ENCODE measurements at places on chromosomes 1 and 21.

DNA sequence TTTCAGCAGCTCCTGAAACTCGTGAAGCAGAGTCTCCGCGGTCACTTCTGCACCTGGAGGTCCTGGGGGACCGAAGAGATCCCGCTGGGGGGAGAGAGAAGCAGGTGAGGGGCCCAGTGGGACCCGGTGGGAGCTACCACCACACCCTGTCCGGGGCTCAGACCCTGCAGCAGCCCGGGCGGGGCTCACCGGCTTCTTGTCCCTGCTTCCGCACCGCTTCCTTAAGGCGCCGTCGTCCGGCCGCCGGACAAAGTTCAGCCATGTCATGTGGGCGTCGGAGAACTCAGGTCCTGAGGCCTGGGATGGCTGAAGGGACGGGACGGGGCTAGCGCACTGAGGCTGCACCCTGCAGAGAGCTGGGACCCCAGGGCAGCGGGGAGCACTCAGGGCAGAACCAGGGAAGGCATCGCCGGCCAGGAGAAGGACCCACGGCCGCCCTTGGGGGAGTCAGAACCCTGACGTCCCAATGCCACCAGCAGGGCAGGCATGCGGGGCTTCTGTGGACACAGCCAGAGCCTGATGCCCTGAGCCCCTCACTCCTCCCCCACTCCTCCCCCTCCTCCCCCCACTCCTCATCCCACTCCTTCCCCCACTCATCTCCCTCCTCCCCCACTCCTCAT is 2.2 kb downstream of the C1QTNF12 start:
- DNase-seq: no peak

GRCh38 chr1:92016720-92017316 is 13.0 kb upstream of the EPHX4 start:
- DNase-seq: no peak

DNA sequence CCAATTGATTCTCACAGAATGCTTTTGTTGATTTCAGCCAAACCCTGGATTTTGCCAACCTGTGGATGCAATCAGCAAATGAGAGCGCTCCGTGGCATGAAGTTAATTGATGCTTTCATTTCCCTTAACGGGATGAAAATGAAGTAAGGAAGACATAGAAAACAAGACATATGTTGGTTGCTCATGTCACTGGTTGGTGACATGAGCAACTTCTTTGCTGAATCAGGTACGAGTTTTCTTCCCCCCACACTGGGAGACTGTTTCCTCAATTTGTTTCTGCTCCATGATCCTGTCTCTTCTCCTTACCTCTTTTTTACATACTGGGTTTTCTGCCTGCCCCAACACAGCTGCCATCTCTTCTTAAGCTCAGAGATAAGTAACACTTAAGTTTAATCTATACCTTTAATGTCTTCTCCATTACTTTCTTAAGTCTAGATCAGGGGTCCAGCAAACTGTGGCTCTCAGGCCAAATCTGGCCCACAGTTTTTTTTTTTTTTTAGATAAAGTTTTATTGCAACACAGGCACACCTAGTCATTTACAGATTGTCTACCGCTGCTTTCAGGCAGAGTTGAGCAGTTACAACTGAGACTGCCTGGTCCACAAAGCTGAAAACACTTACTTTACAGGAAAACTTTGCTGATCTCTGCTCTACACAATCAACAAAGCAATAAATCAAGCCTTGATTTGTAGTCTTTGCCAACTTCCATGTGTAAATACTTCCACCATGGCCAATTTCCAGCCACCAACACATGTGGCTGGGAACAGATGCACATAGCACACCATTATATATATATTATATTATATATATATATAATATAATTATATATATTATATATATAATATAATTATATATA is 13.3 kb downstream of the GPR157 start:
- no peak for DNase-seq

- DNase-seq: no peak
These were observed 24.3 kb upstream of the PPP1R15B start for GRCh38 chr1:204435872-204436271.

DNA sequence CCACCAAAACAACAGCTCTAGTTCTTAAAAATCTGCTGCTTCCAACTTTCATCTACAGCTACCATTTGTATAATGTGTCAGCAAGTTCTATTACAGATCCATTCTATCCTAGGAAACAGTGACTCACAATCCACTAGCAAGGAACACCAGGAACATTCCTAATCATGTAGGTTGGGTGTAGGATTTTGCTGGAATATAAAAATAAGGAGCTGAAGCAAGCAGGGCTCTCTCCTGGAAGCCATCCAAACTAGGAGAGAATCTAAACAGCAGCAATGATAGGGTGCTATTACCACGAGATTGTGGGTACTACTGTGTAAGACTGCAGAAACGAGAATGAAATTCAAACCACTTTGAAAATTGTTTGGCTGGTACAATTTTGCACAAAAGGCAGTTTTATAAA is 135.0 kb downstream of the PTPN14 start:
- no peak for DNase-seq

- no peak for DNase-seq
These were observed 49.7 kb downstream of the TCP10L start for GRCh38 chr21:32535612-32536011.

GRCh38 chr1:55974714-55975441 is 604.5 kb downstream of the PLPP3 start:
- DNase-seq: no peak

GRCh38 chr1:147627435-147628110 is 42.8 kb downstream of the ACP6 start:
- DNase-seq: peak; percentile 37

DNA sequence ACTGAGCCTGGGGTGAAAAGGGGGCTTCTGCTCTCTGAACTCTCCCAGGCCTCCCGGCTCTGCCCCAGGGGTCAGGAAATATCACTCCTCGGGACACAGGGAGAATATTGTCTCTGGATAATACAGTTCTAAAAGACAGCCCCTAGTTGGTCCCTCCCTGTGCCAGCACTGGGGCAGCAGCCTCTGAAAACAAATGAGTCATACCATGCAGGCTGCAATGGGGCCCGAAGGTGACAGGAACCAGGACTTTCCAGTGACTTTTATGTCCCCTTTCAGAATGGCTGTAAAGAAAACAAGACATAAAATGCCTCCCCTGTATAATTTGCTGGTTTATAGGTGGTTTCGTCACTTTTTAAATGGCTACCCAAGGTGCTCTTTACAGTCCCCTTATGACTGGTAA is 360.0 kb downstream of the NPHP4 start:
- no peak for DNase-seq

DNA sequence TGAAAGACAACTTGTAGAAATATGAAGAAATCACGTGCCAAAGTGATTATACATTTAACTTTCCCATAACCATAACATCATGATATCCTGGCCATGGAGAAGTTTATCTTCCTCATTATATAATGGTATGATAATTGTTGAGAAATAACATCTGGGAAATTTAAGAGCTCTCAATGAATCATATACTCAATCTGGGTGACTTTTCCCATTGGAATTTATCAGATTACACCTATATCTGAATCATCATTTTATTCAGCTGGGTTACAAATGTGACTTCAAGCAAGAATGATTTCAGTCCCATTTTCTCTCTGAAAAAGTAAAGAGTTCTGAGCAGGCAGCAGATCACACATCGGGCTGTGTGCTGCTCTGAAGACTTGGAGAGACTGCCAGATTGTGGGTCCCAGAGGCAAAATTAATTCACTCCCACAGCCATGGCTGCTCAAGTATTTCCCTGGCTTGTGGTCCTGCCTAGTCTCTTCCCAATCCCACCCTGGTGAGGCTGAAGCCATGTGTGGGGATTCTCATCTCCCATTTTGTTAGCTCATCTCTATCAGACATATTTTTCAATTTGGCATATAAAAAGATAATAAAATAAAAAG is 278.0 kb downstream of the MRPL39 start:
- no peak for DNase-seq

GRCh38 chr1:228515200-228515834 is 28.1 kb downstream of the RNF187 start:
- DNase-seq: no peak

DNA sequence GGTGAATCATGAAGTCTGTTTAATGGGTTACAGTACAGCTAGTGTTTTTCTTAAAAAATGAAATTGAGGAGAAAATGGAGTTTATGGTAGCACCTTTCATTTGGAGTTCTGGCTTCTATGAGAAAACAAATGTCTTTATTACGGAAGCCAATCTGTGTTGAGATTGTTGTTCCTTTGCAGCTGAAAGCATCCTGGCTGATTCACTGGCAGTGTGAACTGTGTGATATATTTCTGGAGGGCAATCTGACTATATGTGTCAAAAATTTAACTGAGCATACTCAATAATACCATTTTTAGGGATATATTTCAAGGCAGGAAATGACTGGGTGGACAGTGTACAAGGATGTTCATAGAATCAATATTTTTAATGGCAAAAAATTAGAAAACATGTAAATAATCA is 46.6 kb upstream of the LYST start:
- no peak for DNase-seq

GRCh38 chr1:24248859-24249258 is 61.8 kb upstream of the IFNLR1 start:
- DNase-seq: no peak

DNA sequence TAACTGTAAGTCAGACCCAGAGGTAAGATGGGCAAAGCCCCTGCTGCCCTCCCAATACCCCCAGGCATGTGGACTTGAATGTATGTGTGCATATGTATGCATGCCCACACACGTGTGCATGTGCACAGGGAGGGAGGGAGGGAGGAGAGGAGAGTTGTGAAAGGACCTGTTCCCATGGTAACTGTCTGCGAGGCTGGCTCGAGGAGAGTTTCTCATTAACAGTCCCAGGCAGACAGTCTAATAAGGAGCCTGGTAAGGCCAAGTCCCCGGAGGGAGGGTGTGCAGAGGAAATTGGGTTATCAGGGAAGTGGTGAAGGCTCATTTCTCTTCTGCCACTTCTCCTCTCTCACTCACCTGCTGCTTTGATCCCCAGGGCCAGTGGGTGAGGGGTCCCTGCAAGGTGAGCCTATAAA is 74.9 kb downstream of the NFASC start:
- DNase-seq: no peak

- no peak for DNase-seq
These were observed 485 bp downstream of the SIPA1L2 start for GRCh38 chr1:232629250-232630046.

DNA sequence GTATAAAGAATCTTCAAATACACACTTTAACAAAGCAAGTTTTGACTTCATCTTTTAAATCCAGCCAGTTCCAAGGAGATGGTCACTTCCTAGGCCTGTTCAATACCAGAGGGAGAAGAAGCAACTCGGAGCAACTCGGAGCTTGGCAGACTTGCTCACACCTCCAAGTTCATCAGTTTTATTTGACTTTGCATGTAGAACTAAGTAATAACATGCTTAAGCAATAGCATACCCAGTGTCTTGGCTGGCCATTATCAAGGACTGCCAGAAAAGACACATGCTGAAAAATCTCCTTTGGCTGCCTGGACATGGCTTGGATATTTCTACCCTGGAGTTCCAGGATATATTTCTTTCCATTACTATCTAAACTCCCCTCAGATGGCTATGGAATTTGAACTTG is 52.6 kb downstream of the GNG12 start:
- DNase-seq: no peak

DNA sequence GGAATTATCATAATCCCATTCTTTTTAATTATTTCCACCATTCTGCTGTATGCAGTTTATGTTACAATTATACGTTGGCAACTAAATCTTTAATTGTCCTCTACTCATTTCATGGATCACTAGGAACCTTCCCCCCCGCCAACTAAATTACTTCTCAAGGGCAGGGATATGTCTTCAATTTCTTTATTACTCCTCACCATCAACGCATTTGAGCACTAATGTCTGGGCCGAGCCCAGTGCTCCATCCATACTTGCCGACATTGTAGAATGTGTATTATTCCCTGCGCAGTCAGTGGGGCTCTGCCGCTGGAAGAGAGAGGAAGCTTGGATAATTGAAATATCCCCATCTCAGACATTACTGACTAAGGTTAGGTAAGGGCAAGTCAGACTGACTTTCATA is 236.4 kb upstream of the AJAP1 start:
- DNase-seq: no peak

GRCh38 chr1:58765441-58765840 is 18.4 kb downstream of the JUN start:
- no peak for DNase-seq

DNA sequence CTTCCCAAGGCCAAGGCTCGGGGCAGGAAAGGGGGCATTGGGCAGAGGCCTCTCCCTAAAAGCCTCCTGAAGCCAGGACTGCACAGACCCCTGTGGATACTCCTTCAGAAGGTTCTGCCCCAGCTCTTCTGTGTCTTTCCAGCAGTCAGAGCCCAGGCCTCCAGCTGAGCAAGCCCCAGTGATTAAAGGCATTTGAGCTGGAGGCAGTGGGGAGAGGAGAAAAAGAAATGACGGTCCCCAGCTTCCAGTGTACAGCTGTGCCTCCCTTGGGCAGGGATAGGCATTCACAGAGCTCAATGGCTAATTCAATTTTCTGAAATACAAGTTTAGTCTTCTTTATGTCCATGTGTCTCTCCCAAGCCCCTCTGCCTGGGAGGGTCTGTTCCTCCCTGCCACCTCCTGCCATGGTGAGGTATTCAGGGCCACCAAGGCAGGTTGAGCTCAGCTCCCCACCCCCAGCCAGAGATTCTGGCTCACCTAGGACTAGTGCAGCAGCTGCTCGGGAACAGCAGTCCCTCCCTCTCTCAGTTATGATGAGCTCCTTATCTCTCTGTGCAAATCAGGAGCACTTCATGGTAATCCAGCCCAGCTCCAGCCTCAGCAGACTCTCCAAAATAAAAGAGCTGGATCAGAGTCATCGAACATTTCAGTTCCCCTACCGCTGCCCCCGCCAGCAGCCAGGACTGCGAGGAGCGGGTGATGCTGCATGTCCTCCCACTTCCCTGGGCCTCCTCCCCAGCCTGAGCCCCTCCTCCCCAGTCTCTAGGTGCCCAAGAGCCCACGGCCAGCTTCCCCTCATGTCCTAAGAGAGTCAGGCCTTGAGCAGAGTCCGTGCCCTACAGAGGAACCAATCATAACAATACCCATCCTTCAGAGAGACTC is 208.4 kb upstream of the ZC3H12A start:
- DNase-seq: peak; percentile 22

GRCh38 chr21:34790834-34791233 is 122.0 kb downstream of the CLIC6 start:
- DNase-seq: no peak

- DNase-seq: no peak
These were observed 382.3 kb downstream of the PRDM2 start for GRCh38 chr1:14082331-14082730.
